OCI-LY7 (cell line): ENCODE measurements at places on chromosomes 7 and 10.

DNA sequence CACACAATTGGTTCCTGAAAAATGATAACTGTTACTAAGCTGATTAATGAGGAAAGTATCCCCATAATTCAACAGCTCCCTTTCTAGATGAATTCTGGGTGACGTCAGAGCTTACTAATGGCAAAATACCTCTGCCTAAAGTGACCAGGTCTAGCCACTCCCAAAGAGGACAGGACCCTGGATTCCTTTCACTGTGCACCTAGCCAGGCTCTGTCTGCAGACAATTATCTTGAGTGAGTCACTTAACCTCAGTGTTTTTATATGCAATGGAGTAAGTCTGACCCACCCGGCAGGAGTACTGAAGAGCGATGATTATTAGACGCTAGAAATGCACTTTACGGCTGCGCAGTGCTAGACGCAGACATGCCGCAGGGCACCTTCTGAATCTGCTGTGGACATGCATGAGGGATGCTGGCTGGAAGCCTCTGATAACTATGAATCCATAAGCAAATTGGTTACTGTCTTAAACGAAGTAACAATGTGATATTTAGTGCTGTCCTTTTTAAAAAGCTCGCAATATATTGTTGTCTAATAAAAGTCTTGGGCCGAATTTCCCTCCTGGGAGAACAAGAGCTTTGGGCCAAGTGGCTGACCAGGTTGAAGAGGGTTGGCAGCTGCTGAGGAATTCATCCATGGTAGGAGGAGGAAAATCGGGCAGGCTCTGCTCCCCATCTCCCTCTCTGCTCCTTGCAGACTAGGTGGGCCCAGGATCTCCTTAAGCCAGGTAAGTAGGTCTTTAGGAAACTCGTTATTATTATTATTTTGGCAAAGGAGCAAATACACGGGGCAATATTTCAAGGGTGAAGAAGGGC lies 4.6 kb upstream of the INPP5A start:
- no peak for DNase-seq

DNA sequence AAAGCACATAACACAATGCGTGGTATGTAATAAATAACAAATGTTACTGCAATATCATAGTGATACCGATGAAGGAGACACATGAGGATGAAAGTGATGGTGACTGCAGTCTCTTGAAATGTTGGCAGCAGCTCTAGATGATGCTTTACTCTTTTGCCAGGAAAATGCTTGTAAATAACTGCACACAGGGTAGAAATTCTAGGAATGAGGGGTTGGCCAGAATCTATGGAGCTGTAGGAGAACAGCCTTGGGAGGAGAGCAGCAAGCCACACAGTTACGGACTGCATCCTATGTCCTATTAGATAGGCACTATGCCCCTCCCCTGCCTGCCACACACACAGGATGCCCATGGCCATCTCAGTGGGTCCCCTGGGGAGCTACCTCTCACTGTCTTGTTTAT lies 97.6 kb upstream of the GSDME start:
- DNase-seq: no peak

DNA sequence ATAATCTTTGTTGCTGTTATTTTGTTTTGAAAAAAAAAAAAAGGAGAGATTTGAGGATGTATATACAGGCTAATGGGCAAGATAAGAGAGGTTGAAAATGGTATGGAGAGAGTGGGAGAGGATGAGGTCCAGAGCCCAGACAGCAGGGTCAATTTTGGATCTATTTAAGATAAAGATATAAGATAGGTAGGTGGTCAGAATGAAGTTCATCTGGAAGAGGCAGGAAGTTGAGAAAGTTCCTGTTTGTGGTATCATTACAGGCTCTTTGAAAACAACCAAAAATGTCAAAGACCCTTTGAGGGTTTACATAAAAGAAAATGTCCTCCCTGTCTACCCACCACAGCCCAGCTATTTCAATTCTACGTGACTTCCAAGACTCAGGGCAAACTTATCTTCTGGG lies 7.5 kb downstream of the CEP41 start:
- no peak for DNase-seq

- DNase-seq: no peak
These were observed 72.5 kb upstream of the FZD1 start for GRCh38 chr7:91191771-91192170.

- DNase-seq: no peak
These were observed 104.8 kb upstream of the TMEM229A start for GRCh38 chr7:124137664-124138063.

- no peak for DNase-seq
These were observed 39.9 kb upstream of the MMD2 start for GRCh38 chr7:4998910-4999309.

DNA sequence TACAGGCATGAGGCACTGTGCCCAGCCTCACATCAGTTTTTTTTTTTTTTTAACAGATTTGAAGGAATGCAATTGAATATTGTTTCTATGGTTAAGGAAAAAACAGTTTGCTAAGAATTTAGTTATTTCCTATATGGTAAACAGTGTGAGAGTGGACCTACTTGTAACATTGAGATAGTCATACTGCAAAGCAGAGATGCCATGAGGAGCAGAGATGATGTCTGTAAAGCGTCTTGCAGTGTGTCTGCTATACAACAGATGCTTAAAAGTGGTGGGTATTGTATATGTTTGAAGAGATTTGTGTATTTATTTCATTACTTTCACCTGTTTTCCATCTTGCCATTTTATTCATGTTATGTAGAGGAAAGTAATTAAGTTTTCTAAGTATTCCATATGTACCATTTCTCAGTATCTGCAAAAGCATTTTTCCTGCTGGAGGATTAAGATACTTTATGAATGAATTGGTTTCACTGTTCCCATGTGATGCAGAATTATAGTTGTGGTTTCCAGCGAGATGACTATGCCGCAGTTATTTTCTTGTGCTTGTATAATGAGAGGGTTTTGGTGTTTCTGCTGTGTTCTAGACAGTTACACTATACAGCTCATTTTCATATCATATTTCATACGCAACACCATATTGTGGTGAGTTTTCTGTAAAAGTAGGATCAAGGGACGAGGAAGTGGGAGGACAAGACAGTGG lies 26.6 kb downstream of the TET1 start:
- no peak for DNase-seq

- no peak for DNase-seq
These were observed 148.2 kb downstream of the CHN2 start for GRCh38 chr7:29342761-29343160.

- DNase-seq: no peak
These were observed 140.9 kb downstream of the DNAJB6 start for GRCh38 chr7:157477550-157478212.

DNA sequence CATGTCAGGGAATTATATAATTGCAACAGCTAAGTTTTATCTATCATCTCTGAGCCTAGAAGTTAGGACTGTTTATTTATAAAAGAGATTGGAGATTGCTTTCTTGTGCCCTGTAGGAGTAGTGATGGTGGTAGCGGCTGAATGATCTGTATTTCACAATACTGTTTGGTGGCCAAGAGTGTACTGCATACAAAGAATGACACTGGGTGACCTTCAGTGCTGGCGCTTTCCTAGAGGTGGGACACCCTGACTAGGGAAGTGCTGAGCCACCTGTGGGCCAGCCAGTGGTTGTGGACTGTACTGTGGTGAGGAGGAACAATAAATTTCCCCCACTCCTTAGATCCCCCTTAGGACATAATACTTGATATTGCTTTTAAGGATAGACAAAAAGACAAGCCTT lies 53.0 kb downstream of the COPG2 start:
- DNase-seq: no peak

DNA sequence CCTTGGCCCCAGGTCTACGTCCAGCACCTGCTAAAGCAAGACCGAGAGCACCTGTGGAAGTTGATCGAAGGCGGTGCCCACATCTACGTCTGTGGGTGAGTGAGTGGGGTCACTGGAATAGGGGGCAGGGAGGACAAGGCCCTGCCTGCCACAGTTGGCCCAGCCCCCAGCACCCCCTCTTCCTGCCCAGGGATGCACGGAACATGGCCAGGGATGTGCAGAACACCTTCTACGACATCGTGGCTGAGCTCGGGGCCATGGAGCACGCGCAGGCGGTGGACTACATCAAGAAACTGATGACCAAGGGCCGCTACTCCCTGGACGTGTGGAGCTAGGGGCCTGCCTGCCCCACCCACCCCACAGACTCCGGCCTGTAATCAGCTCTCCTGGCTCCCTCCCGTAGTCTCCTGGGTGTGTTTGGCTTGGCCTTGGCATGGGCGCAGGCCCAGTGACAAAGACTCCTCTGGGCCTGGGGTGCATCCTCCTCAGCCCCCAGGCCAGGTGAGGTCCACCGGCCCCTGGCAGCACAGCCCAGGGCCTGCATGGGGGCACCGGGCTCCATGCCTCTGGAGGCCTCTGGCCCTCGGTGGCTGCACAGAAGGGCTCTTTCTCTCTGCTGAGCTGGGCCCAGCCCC lies 8.1 kb downstream of the TMEM120A start:
- DNase-seq: no peak

DNA sequence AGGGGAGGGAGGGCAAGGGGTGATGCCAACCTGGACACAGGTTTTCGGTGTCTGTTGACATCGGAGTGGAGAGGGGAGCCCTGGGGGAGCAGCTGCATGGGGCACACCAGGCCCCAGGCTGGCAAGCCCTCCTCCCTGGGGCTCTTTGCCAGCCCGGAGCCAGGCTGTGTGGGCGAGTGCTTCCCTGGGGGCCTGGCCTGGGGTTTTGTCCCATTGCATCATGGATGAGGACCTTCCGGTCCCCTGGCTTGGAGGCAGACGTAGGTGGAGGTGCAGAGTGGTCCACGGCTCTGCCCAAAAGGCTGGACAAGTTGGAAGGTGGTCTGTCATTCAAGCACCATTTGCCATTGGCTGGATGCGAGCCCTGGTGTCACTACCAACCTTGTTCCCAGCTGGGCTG lies 34.8 kb downstream of the ZMIZ1 start:
- DNase-seq: no peak

DNA sequence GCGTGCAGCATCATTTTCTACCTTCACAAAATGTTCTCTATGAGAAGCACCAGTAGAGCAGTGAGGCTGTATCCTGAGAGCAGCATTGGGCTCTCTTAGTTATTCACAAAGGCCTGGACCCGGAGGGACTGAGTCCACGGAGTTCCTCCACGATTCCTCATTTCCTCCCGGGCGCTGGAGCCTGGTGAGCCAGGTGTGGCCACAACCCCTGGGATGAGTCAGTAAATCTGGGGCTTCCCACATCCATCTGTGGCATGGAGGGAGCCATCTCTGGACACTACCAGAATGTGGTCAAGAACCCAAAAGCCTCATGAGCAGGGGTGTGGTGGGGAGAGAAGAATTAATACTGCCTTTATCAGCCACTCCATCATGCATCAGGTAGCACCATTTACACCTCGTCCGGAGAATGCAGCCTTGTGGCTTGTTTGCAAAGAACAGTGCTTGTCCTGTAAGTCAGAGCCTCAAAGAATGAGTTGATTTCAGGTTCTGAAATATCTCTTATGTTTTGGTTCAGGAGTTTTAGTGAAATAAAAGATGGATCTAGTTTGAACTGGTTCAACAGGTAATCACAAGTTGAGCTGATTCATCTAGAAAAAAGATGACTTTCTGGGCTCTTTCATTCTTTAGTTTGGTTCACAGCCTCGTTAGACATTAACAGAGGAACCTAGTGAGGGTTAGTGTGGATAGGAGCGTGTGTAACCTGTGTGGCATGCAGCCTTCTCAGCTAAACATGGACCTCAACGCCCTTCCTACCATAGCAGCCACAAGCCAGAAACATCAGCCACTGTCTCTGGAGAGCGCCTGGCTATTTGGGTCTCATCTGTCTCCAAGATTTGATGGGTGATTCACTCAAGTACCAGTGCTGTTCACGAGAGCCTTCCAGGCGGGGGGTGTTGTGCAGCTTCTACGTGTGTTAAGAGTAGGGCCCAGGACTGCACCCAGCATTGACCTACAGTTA lies 95.2 kb downstream of the WDR37 start:
- no peak for DNase-seq

DNA sequence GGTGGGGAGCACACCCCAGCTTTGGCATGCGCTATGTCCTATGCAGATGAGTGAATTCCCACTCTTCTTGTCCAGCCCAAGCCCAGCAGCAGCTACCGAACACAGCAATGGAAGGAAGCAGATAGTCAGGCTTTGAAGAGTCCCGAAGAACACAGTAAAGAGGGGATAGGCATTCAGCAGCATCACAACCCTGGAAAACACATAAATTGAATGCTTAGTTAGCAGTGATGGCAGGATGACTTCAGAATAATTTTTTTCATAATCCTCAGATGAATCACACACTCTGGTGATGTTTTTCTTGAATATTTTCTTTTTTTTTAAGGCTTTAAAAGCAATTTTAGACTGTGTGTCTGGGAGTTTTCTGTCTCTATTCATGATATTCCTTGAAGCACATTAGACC lies 95.8 kb downstream of the CFAP58 start:
- DNase-seq: no peak

DNA sequence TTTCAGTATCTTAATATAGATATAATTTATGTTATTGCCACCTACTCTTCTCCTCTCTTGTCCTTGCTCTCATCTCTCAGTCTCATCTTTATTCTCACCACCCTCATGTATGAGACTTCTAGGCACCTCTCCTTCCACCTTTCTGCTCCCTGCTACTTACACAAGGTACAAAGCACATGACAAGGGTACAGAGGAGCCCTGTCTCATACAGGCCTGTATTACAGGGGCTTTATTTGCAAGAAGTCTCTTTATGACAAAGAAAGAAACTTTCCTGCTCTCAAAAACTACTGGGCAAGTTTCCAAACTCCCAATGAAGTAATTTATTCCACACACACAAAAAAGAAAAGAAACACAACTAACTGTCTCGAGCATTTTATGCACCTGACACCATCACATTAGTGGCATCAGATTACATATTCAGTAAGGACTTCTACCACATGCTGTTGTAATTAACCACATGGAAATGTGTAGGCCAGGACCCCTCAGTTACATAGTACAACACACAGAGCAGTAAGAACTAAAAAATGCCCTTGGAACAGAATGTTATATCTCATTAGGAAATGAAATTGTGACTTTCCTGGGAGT lies 253.1 kb downstream of the FZD1 start:
- DNase-seq: no peak

DNA sequence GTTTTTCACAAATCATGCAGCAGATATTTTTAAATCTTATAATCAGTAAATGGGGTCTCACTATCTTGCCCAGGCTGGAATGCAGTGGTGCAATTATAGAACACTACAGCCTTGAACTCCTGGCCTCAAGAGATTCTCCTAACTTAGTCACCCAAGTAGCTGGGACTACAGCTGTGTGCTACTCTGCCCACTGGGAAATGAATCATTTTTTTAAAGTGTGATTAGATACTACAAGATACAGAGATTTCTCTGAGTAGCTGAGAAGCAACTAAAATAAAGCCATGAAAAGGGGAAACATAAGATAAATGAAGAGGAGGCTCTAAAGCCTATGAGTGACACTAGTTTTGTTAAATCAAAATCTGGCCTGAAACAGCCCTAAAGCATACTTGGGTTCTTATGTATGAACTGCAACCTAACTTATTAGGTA lies 119.7 kb downstream of the JMJD1C start:
- no peak for DNase-seq

DNA sequence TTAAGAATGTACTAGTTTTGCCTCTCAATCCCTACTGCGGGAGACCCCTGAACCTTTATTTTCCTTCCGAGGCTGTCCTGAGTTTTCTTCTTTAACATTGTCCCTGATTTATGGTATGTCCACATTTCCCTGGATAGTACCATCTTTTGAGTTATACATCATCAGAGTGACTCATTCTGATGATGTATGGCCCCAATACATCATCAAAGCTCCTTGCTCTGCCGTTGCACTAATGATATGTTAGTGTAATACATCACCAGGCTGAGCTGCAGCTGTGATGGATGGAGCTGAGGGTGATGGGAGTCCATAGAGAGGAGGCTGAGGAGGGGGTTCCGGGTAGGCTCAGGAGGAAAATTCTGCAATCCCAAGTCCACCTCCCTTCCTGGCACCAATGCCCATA lies 986.5 kb downstream of the KCNMA1 start:
- no peak for DNase-seq

- no peak for DNase-seq
These were observed 116.2 kb downstream of the GLCCI1 start for GRCh38 chr7:8084836-8085235.
